Parietal lobe (tissue), 2 donors: ENCODE measurements at places on chromosomes 4 and X. TPM values are rescaled to one million over a fixed set of nuclear protein-coding genes. Genes with fewer than 3 reads are reported as not detected.

The STARD8 gene
- total RNA-seq, result 2.2 TPM

The SOX3 gene
- 4.7 TPM for total RNA-seq

The BTC gene
- total RNA-seq, result not detected

The FRMD7 gene
- total RNA-seq, result not detected

The ZMAT1 gene
- total RNA-seq, result 22.8 TPM

The OTUD4 gene
- total RNA-seq, result 77.3 TPM

The RAB41 gene
- total RNA-seq, result not detected

The SLC10A6 gene
- total RNA-seq, result not detected

The ANKRD17 gene
- 124 TPM for total RNA-seq

The WWC2 gene
- total RNA-seq, result 20.3 TPM

The CXCL10 gene
- not detected for total RNA-seq

The SRPX gene
- total RNA-seq, result 0.31 TPM

The RBMXL3 gene
- not detected for total RNA-seq

The GRID2 gene
- total RNA-seq, result 42.9 TPM

The MND1 gene
- total RNA-seq, result 7.5 TPM

The TENT5D gene
- total RNA-seq, result not detected

The PNCK gene
- 33.8 TPM for total RNA-seq

The MAGEA2 gene
- total RNA-seq, result not detected

The SLC25A43 gene
- 3.8 TPM for total RNA-seq

The CFAP47 gene
- 5.6 TPM for total RNA-seq

The RHOXF1 gene
- total RNA-seq, result not detected

The UBA6 gene
- total RNA-seq, result 148 TPM

The ARR3 gene
- total RNA-seq, result not detected
